CD4-positive, CD25-positive, alpha-beta regulatory T cell (primary cell): ENCODE measurements at places on chromosomes 11 and 22. TPM values are rescaled to one million over a fixed set of nuclear protein-coding genes. Genes with fewer than 3 reads are reported as not detected.
A peak's percentile ranks its signal among the peaks of the same experiment; 100 is the strongest.

GRCh38 chr11:22807855-22808570 lies 21.6 kb downstream of the SVIP start:
- no peak for DNase-seq

GRCh38 chr11:108854346-108854745 lies 189.5 kb downstream of the DDX10 start:
- DNase-seq = no peak

DNA sequence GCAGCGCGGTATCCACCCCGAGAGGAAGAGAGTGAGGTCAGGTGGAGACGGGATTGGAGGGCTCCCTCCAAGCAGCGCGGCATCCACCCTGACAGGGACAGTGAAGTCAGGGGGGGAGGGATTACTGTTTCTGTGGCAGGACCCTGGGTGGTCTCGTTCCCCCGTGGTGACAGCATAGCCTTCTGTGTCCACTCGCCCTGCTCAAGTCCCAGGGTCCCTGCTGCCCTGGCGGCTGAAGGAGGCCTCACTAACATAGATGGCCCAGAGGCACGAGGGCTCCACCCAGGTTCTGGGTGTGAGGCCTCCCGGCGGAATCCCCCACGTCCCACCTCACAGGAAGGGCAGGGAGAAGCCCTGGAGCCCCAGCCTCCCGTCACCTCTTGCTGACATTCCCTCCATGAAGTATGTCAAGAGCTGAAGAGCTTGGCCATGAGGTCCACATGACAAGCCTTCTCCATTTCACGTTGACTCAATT lies 636.1 kb downstream of the BRD1 start:
- DNase-seq = no peak

DNA sequence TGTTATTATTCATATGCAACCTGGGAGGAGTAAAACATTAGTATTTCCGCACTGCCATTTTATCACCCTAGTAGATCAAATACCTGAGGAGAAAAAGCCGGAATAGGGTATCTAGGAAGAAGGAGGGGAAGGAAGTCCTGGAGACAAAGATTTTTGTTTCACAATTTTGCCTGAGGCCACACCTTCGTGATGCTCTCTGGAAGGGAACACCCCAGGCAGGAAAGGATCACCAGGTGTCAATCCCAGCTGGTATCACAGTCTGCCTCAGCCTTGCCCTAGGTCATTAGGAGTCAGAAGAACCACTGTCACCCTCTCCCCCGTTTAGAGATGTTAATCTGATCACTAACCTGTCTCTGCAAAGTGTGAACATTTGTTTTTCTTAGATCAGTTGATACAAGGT lies 35.4 kb upstream of the IGSF9B start:
- DNase-seq = no peak

DNA sequence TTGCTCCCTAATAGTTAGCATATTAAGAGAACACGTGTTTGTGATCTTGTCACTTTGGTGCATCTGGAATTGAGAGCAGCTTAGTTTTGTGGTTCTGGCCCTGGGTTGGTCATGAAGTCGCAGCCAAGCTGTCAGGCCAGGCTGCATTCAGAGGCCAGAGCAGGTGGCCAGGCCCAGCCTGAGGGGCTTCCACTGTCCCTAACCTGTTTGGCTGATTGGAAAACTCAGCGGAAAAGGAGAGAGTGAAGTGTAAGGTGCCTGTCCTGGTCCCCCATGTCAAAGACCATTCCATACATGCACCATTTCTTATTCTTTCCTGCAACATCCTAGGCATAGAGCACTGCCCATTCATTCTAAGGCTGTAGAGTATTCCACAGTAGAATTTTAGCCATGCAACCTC lies 111.5 kb upstream of the IGLL5 start:
- DNase-seq = no peak

DNA sequence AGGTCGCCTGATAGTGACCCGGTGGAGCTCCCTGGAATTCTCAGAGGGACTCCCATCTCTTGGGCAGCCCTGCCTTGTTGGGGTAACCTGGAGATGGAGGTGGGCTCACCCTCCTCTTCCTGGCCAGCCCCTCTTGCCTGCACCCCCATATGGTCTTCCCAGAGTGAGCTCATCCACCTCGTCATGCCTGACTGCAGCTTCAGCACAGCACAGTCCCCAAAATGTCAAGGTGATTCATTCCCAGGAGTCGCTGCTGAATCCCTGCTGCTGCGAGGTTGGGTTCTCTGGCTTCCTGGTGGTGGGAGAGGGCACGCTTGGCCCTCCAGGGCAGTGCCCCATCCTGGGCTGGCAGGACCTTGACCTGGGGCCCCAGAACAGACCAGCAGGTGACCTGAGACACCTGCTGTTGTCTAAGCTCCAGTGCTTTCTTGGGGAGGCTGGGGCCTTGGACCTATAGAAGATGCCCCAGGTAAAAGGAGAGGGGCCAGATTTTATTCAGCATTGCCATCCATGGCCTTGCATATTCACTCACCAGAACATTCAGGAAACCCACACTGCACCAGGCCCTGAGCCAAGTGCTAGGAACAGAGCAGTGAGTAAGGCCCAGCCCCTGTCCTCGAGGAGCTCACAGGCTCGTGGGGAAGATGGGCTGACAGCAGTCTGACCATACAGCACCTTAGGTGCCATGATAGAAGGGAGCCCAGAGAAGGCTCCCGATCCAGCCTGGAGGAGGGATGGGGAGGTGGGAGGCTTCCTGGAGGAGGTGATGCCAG lies 72.9 kb downstream of the CACNA1I start:
- DNase-seq = no peak

GRCh38 chr11:61297746-61298145 lies 2.6 kb upstream of the VWCE start:
- no peak for DNase-seq

GRCh38 chr11:116964269-116964668 lies 126.8 kb upstream of the APOA1 start:
- no peak for DNase-seq

DNA sequence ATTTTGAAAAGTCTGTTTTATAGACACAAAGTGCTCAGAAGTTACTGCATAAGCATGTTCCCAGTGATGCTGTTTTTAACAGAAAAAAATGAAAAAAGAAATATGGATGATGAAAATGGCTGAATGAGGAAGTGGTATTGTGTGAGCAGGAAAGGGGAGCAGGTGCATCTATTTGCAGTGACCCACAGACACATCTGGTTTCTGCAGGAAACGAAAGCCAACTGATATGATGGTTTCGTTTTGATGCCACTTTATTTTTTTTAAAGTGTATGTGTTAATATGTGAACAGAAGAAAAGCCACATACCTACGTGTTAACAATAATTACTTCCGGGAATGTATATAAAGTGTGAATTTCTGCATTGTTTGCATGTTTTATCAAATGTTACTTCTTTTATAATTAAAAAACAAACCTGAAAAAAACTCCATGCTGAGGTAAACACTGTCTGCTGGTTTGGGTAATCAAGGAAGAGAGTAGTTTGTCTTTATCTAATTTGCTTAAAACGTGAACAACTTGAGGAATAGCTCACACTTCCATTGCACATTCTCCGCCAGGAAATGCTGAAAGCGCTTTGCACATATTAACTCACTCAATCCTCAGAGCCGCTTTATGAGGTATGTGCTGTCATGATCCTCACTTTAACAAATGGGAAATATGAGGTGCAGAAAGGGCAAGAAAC lies 1335.9 kb downstream of the TBC1D22A start:
- peak; percentile 87 for DNase-seq

- DNase-seq = no peak
Measured at GRCh38 chr11:110076371-110076965, 16.7 kb upstream of the ZC3H12C start.

DNA sequence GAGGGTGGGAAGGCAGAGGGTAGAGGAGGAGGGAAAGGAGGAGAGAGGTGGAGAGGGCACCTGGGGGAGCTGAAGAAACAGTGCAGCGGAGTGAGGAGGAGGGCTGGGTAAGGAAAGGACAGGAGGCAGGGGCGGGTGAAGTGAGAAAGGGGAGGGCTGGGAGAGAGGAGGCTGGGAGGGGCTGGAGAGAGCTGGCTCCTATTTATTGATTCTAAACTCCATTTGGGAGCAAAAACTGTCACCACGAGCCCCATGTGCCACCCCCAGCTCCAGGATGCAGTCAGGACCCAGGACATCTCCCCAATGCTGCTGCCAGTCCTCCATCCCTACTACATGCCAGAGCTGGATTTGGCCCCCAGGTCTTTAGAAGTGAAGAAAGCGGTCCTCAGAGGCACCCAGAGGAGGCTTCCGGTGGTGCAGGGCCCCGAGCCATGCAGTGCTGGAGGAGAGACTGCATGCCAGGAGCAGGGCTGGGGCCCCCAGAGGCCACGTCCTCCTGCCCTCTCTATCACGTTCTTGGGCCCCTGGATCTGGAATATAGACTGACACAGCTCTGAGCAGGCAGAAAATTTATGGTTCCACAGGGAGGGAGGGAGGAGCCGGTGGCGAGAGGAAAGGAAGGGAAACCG lies 53.7 kb downstream of the SLC22A12 start:
- no peak for DNase-seq

OR4C5 gene
- total RNA-seq = not detected

MS4A6E gene
- not detected for total RNA-seq

MAPK8IP2 gene
- total RNA-seq = 0.30 TPM

UBQLN3 gene
- total RNA-seq = 0.49 TPM

OR5T2 gene
- total RNA-seq = not detected

THY1 gene
- not detected for total RNA-seq

NAV2 gene
- 0.59 TPM for total RNA-seq

LINC01488 gene
- not detected for total RNA-seq

OR52H1 gene
- 0.37 TPM for total RNA-seq
